ENCODE measurements at places on chromosomes 7 and 10.
A peak's percentile ranks its signal among the peaks of the same experiment; 100 is the strongest.

- DNase-seq, result no peak
Measured at GRCh38 chr7:89554209-89554608, 600.1 kb upstream of the STEAP1 start.

DNA sequence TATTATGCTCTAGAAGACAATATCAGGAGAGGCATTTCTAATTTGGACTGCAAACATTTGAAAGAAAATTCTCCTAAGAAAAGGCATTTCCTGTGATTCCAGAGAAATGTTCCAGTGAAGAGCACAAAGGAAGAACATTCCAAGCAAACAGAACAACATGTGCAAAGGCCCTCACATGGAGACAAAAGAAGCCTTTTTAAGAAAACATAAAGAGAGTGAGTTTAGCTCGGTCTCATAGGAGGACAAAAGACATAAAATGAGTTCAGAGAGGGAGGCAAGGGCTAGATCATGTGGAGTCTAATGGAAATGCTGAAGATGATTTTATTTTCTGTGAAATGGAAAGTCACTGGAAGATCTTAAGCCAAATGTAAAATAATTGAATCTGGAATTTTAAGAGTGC, 269.8 kb upstream of the HGF start:
- no peak for DNase-seq

GRCh38 chr10:76408646-76409045, 977.2 kb downstream of the LRMDA start:
- no peak for DNase-seq

DNA sequence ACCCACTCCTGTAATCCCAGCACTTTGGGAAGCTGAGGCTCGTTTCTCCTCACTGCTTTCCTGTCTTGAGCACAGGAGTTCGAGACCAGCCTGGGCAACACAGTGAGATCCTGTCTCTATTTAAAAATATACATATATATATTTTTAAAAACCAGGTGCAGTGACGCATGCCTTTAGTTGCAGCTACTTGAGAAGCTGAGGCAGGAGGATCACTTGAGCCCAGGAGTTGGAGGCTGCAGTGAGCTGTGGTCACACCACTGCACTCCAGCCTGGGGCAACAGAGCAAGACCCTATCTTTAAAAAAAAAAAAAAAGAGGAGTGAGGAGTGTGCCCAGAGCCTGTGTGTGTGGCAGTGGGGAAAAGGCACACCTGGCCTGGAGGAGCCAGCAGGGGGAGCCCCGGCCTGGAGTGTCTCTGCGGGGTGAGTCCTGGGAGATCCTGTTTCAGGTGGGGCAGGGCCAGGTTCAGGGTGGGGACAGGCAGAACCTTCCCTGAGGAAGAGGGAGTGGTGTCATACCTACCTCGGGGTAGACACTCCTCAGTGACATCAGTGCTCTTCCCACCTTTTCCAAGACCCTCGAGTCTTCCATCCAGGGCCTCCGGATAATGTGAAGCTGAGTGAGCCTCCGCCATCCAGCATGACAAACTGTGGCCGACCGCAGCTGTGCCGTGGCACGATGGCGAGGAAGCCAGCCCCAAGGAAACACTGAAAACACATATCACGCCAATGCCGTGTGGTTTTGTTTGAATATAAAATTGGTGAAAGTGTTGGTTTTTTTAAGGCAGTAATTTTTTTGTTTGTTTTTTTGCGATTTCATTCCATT, 9.0 kb upstream of the ARPC1B start:
- DNase-seq, result no peak

DNA sequence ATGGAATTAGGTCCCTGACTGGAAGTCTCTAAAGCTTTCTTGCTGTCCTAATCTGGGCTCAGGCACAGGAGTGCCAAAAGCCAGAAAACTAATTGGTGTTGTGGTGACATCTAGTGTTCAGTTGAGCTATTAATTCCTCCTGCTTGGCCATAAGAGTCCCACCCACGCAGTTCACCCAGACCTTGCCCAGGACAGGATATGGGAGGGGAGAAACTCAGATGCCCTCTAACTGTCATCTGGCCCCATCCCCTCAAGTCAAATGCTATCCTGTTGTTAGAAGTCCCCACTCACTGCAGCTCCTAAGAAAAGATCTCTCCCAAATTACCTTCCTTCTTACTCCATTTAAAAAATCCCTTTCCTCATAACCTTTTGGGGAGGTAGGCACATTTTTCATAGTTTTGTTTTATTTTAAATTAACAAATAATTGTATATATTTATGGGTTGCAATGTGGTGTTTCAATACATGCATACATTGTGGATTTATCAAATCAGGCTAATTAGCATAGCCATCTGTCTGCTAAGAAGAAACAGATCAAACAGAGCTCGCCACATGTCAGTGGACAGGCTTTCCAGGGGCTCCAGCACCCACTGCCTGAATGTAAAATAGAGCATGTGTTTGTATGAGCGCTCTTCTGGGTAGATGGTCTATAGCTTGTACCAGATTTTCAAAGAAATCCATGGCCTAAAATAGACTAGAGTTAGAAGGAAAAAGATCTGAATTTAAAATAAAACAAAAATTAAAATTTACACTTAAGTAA, 84.0 kb downstream of the GSAP start:
- peak; percentile 46 for DNase-seq

- no peak for DNase-seq
Measured at GRCh38 chr7:16710651-16711050, 42.9 kb upstream of the TSPAN13 start.

- peak; percentile 73 for DNase-seq
Measured at GRCh38 chr7:63899691-63900393, 98.8 kb upstream of the ZNF722 start.

- DNase-seq, result no peak
Measured at GRCh38 chr10:35558276-35558675, 46.9 kb upstream of the GJD4 start.

- no peak for DNase-seq
Measured at GRCh38 chr10:117519879-117520278, 22.7 kb upstream of the EMX2 start.

- no peak for DNase-seq
Measured at GRCh38 chr10:89029181-89029580, 38.6 kb downstream of the FAS start.

GRCh38 chr7:27213433-27214238, 13.7 kb upstream of the HOXA13 start:
- DNase-seq, result no peak

DNA sequence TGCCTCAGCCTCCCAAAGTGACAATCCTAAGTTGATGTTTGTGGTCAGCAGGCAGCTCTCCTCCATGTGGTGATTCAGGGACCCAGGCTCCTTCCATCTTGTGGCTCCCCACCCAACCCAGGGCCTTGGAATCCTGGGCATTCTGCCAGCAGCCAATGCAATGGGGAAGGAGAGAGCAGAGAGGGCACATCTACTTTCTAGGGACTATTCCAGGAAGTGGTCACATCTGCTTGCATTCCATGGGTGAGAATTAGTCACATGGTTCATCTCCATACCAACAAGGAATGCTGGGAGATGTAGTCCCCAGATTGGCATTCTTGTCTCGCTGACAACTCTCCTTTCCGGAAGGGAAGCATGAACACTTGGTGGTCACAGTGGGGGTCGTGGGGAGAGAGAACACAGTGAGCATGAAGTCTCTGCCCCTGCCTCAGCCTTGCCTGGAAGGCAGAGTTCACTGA, 9.9 kb upstream of the SRRM3 start:
- DNase-seq, result no peak

- DNase-seq, result no peak
Measured at GRCh38 chr7:80908360-80908797, 10.5 kb downstream of the SEMA3C start.

GRCh38 chr7:158060216-158060615, 527.4 kb downstream of the PTPRN2 start:
- no peak for DNase-seq

DNA sequence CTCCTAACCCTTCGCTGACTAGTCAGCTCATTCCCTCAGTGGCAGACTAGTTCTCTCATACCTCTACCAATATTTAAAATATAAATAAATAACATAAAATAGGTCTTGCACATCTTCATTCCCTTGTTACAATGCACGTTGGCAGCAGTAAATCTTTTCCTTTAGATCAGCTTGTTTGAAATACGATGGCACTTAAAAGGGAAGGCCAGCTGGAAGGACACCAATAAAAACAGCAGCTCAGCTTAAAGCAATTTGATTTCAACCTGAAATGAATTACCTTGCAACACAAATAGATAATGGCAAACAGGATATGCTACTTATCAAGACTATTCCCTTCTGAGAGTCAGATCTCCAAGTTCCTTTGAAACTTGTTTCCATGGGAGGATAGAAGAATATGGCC, 321.8 kb downstream of the GFRA1 start:
- no peak for DNase-seq

- DNase-seq, result no peak
Measured at GRCh38 chr7:94253686-94254085, 141.0 kb upstream of the COL1A2 start.

DNA sequence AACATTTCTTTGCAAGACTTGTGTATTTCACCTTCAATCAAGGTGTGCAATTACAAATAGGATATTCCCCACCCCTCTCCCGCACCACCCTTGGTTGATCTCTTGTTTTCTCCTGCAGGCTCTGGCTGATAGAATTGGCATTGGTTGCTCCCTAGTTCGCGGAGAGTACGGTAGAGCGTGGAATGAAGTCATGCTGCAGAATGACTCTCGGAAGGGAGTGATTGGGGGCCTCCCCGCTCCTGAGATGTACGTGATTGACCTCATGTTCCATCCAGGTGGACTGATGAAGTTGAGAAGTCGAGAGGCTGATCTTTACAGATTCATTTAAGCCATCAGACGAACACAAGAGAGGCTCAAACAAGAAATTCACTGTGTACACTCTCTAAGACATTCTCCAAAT, 58.2 kb upstream of the MSRB2 start:
- no peak for DNase-seq

GRCh38 chr10:46094197-46094500, 48.1 kb upstream of the MSMB start:
- no peak for DNase-seq

- no peak for DNase-seq
Measured at GRCh38 chr10:78533098-78533497, 499.4 kb downstream of the RPS24 start.

DNA sequence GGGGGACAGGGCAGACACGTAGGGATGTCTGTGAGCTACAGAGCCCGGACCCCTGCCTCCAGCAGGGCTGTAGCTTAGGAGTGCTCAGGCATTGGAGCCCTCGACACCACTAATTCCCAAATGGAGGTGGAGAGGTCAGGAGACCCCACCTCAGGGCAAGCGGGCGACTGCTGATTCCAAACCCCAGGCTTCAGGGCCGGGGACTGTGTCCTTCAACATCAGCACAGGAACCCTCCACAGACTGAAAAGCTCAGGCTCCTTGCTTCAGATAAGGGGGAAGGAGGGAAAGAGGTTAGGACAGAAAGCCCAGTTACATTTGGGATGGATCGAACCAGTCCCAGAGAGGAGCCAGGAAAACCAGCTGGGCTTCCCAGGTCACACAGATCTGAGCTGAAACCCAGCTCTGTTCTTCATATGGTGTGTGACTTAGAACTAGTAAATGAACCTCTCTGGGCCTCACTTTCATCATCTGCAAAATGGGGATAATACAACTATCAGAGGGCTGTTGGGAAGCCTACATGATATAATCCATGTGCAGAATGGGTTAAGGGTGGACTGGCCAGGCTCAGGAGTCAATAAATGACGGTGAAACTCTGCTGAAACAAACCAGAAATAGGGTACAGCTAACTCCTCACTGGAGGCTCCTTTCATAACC, 16.7 kb downstream of the POLL start:
- DNase-seq, result no peak

DNA sequence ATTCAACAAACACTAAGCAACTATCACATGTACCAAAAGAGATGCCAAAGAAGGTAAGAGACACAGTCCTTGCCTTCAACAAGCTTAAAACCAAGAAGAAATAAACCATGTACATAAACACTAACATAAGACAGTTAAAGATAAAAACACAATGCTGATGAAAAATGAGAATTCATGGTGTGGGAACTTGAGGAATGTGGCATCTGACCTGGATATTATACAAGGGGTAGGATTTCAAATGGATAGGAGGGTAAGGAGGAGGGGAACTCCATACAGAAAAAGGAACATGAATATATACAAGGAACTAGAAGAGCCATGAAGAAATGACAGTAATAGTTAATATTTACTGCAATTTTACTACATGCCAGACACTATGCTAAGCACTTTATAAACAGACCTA, 11.0 kb downstream of the HIBADH start:
- DNase-seq, result no peak

DNA sequence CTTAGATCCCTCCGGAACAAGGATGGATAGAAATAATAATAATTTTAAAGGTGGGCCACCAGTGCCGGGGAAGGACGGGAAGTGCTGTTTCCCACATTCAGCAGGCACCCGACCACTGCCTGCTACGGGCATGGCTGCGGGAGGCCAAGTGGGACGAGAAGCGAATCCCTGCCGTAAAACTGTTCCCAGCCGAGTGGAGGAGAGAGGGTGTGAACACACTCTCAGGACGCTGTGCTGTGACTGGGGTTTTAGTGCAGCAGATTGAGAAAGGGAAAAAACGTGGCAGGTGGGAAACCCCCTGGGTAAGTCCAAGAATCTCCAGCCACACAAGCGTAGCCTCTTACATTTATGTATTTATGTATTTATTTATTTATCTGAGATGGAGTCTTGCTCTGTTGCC, 158.8 kb downstream of the DNAJB6 start:
- DNase-seq, result no peak

DNA sequence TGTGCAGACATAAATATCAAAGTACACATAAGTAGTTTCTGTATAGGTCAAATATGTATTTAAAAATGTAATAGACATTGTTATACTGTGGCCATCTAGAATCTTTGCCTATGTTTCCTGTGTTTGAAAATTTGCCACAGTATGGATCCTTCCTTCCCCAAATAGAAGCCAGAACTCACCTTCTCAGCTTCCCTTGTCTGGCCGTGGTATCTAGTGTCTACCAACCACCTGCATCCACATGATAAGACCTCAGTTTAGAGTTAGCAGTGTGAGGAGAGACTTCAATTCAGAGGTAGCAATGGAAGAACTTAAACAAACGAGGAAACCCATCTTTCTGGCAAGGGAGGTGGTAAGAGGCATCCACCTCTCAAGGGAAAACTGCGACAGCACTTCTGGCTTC, 4.9 kb downstream of the TRDMT1 start:
- DNase-seq, result no peak

DNA sequence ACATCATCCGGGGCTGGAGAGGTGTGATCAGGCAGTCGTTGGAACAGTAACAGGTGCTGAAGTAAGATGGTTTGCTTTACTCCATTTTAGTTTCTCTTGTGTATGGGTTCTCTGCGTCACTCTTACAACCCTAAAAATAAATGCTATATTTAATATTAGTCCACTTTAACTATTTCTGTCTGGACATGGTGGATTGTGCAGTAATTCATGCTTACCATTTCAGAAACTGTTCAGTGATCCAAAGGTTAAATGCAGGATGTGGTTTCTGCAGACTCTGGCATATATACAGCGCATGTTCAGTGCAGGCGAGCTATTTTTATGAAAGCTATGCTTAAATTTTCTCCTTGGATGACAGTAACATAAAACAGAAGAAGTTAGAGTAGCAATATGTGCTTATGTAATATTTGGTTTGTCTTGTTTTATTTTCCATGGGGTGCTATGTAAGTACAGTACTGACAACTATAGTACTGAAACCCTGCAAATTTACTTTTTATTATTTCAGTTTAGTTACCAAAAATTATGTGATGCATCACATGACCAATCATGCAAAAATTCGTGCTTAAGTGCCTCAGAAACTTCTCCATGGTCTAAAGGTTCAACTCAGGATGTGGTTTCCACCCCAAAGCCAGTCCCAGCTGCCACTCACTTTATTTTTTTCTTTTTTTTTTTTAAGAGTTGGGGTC, 46.6 kb upstream of the GRID1 start:
- DNase-seq, result no peak
